ENCODE measurements at places on chromosomes 4 and X.

- DNase-seq = no peak
Observed at GRCh38 chr4:147927377-147928137, 195.7 kb downstream of the ARHGAP10 start.

DNA sequence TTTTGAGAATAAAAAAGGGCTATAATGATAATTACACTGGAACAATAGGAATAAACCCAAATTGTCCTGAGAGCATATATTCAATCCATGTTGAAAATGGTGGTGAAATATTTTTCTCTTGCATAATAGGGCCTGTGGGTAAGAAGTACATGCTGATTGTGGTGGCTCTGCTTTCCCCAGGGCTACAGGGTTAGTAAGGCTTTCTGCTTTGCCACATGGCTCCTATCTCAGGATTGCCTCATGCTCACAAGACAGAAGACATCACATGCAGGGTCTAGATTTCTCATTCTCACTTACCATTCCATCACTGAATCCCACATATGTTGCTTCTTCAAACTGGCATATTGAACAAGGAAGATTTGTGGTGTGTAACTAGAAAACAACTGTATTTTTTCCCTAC, 12.4 kb upstream of the VEGFC start:
- no peak for DNase-seq

DNA sequence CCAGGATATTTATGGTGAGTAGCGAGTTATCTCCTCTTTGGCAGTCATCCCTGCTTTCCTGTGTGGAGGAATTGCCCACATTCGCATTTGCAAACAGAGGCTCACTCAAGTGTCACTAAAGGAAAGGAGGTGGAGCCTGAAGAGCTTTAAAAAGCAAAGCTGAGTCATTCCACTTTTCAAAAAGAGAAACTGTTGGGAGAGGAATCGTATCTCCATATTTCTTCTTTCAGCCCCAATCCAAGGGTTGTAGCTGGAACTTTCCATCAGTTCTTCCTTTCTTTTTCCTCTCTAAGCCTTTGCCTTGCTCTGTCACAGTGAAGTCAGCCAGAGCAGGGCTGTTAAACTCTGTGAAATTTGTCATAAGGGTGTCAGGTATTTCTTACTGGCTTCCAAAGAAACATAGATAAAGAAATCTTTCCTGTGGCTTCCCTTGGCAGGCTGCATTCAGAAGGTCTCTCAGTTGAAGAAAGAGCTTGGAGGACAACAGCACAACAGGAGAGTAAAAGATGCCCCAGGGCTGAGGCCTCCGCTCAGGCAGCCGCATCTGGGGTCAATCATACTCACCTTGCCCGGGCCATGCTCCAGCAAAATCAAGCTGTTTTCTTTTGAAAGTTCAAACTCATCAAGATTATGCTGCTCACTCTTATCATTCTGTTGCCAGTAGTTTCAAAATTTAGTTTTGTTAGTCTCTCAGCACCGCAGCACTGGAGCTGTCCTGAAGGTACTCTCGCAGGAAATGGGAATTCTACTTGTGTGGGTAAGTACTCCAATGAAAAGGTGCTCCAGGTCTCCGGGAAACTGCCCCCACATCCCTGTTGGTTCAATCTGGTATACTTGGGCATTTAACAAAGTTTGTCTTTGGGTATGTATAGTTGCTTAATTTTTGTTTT, at the start of gene EGF:
TSS of gene EGF (plus strand) at position 178 of the 890 bp plus-strand sequence. CDS start at position 631, 453 bp downstream.
- DNase-seq = no peak

DNA sequence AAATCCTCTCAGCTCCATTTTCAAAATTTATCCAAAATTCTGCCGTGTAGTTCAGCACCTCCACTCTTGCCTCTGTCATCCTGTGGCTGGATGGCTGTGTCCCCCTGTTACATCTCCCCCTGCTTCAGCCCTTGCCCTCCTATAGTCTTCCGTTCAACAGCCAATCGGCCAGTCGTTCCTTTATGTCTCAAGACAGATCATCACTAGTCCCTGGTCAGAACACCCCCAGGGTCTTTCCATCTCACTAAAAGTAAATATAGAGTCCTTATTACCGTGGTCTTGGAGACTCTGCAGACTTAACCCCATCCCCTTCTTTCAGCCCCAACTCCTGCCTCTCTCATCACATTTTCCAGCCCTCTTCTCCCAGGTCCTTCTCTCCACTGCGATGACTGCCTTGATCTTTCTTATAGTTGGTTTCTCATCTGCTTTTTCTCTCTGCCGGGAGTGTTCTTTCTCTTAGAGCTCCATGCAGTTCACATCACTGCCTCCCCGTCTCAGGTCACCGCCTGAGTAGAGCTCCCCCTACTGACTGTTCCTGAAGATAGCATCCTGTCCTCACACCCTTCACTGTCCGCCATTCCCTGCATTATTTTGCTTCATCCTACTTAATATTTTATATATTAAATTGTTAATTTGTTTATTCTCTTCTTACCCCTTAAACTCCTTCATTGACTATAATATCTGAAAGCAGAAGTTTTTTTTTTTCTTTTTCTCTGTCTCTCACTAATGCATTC, 736.9 kb upstream of the MAGEB2 start:
- no peak for DNase-seq

GRCh38 chrX:135328421-135329005, 19.2 kb downstream of the ETDC start:
- DNase-seq = no peak

GRCh38 chrX:155070038-155070437, 898 bp downstream of the CMC4 start:
- no peak for DNase-seq

DNA sequence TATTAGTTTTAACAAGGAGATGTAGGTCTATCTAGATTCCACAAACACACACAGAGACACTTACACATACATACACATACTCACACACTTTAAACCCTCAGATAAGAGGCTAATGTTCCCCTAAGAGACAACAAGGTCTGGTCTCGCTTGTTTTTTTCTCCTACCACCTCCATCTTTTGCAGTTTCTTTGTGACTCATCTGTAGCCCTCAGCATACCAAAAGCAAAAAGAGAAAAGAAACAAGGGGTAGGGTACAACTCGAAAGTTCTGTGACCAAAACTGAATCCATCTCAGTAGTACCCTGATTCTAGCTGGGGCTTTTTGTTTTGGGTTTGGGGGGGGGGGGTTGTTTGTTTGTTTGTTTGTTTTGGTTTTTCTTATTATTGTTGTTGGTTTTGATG, 12.2 kb upstream of the EXOSC9 start:
- no peak for DNase-seq

GRCh38 chrX:74465424-74465823, 44.1 kb downstream of the SLC16A2 start:
- DNase-seq = no peak

GRCh38 chr4:109389369-109390114, 44.1 kb upstream of the SEC24B start:
- no peak for DNase-seq

DNA sequence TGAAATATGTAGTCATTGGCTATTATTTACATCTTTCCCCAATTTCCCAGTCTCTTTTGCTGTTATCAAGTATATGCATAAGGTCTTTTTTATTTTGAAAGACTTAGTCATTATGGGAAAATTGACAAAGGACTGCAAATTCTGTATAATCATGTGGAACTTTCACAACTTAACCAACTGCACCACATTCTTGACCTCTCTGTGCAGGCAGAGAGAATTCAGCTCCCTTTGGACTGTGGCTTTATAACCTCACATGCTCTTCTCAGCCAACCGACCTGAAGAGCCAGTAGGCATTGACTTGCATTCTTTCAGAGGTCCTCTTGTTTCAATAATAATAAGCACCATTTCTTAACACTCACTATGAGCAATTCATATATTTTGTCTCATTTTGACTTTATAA, 66.9 kb downstream of the ANXA3 start:
- DNase-seq = no peak

DNA sequence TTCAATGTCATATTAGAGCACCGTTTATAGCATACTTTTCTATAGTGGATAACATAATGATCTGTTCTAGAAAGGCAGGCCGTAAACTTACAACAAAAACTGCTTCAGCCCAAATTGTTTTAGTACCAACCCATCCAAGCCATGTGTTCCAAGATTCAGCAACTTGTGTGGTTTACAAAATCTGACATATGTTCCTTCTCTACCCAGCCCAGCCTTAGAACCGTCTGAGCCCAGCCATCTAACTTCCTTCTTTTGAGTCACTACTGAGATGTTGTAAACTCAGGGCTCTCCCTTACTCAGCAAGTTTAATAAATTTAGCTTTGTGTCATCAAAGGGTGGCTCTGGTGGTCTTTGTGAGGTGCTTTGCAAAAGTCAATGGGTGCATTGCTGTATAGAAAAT, 32.4 kb upstream of the REPS2 start:
- DNase-seq = no peak

DNA sequence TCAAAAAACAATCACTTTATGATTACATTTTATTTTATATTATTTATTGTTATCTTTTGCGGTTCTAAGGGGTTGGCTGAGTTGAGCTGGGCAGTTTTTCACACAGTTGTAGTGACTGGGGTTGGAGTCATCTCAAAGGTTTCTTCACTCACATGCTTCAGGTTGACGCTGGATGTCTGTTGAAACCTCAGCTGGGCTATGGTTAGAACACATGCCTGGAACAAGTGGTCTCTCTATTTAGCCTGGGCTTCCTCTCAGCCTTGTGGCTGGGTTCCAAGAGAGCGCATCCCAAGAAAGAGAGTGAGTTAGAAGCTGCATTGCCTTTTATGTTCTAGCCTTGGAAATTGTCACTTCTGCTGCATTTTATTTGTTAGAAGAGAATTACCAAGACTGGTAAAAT, 87.4 kb downstream of the CBLL2 start:
- DNase-seq = no peak

DNA sequence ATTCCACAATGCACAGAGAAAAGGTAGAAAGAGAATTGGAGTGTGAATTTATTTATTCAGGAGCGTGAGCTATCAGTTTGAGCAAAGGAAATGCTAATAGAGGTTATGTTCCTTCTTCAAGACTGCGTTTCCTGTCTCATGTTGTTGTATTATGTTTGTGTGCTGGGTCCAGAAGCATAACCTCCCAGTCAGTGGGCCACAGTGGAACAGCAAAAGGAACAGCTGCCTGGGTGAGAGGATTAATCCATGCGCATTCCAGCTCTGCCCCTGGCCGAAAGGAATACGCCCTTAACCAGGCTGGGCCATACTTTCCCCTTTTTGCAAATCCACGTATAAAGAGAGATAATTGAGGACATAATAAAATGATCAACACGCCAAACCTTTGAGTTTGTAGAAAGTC, 32.4 kb upstream of the ARX start:
- no peak for DNase-seq

GRCh38 chr4:2733001-2733843, 22.9 kb downstream of the TNIP2 start:
- DNase-seq = no peak

- DNase-seq = no peak
Observed at GRCh38 chr4:38765382-38765781, 17.4 kb downstream of the TLR10 start.

DNA sequence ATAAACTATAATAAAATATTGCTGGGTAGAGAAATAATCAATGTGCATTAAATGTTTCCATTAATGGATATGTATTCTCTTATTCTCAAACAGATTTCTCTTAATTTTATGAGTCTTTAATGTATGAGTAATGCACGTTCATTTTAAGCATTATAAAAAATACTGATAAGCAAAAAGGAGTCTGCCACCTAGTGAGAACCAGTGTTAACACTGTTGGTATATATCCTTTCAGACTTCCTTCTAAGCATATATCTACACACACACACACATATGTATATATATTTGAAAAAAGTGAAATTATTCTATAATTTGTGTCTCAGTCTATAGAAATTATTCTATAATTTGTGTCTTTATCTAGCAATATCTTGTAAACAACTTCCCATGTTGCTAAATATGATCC, 49.9 kb upstream of the MTMR1 start:
- DNase-seq = no peak

DNA sequence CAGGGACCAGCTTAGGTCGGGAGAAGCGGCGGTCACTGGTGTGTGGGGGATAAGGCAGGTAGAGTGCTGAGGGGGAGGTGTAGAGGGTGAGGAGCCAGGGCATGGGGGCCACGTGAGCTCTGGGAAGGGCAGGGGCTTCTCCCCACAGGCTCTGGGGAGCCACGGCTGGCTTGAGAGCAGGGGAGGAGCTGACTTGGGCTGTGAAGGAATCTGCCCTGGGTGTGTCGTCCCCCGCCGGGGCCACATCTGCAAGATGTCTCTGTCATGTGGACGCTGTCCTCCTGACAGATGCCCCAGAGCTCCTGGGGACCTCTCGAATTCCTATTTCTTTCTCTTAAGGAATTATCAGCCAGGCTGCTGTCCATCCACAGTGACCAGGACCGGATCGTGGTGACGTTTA, 15.0 kb downstream of the SH3TC1 start:
- DNase-seq = no peak

GRCh38 chrX:47573341-47574075, 8.7 kb upstream of the TIMP1 start:
- no peak for DNase-seq

DNA sequence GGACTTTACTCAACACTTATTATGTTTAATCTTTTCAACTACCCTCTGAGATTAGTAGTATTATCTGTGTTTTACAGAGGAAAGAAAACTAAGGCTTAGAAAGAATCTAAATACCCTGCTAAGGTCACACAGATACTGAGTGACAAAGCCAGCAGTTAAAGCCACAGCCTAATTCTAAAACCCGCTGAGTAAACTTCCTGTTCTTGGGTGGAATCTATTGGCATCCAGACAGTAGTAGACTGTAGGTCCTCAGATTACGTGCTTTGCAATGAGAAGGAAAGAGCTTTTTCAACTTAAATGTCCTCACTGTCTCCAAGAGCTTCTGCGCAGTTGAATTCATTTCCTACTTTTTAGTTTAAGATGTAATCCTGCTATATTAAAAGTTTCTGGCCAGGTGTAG, 126.0 kb downstream of the TENM3 start:
- no peak for DNase-seq

DNA sequence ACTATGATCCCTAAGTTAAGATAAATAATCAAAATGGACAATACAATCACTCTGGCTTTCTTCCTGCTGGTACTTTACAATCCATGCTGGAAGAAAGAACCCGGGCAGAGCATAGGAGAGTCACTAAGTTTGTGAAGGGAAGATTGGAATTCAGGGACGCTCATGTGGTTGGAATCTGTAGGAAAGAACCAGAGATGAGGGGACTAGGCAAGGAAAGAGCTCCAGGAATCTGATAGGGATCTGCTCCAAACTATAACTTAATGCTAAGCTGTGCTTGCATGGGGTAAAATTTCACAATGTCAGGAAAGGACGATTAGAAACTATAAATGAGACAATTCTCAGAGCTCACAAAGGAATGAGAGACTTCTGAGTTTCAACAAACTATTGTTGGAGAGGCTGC, 167.5 kb downstream of the ADGRA3 start:
- no peak for DNase-seq

GRCh38 chrX:72394518-72395170, 88.9 kb upstream of the CITED1 start:
- no peak for DNase-seq

- DNase-seq = no peak
Observed at GRCh38 chr4:62683799-62684566, 1483.9 kb downstream of the ADGRL3 start.

- DNase-seq = no peak
Observed at GRCh38 chrX:132489578-132490419, 961 bp upstream of the MBNL3 start.

- no peak for DNase-seq
Observed at GRCh38 chrX:45306794-45307193, 106.1 kb upstream of the DIPK2B start.

- no peak for DNase-seq
Observed at GRCh38 chr4:47465004-47465403, 1.5 kb upstream of the COMMD8 start.

GRCh38 chr4:12519426-12519825, 964.7 kb downstream of the RAB28 start:
- DNase-seq = no peak
